ENCODE measurements at places on chromosomes 13 and 19. TPM values are rescaled to one million over a fixed set of nuclear protein-coding genes. Genes with fewer than 3 reads are reported as not detected.

DNA sequence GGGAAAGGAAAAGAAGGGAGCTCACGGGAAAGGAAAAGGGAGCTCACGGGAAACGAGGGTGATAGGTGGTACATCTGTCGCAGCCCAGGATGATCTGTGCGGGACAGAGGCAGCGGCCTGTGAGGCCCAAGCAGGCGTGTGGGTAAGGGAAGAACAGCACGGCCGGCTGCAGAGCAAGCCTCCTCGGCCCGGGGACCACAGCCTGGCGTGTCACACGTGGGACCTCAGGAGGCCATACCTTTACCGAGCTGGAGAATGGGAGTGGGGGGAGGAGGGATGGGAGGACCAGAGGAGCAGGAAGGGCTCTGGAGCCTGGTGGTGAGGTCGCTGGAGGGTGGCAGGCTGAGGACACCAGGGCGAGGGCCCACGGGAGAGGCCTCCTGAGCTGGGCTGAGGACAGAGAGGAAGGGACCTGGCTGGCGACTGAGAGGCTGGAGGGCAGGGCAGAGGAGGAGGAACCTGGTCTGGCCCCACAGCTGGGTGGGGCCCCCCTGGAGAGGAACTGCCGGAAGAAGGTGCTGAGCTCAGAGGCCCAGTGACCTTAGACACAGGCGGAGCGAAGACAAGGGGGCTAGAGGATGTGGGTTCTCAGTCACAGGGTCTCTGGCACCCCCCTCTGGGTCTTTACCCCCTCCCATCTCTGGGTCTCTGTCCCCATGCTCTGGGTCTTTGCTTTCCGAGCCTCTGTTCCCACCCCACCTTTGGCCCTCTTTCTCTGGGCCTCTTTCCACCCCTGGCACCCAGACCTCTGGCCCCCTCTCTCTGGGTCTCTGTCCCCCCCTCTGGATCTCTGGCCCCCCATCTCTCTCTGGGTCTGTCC, 2.9 kb upstream of the FTL start:
- DNase-seq, result no peak

DNA sequence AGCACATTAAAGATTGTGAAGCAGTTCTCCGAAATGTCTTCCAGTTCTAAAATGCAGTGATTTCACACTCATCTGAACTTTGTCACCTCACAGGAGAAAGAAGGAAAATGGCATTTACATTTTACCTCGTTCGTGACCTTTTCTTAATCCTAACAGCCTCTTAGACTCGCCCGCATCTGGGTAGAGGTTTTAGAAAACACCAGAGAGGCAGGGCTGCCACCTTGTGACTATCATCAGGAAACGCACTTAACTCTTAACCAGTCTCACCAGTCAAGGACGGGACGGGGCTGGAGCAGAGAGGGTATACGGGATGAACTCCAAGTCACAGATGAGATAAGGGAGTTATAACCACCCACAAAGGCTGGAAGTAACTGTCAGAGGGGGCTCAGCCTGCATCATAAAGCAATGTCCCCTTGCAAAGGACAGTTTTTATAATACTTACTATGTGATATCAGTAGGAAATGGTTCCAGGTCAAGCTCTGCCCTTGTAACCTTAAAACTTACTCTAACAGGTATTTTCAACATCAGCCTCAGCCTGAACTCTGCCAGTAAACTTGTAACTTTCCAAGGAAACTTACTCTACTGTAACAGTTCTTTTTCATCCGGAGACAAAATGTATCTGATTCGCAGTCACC, 8.6 kb upstream of the CEACAM6 start:
- no peak for DNase-seq

GRCh38 chr19:45117671-45118070, 24.7 kb downstream of the PPP1R37 start:
- DNase-seq, result no peak

GRCh38 chr19:58544591-58545285, 874 bp downstream of the TRIM28 start:
- no peak for DNase-seq

The ZNF682 gene
- total RNA-seq, result 4.2 TPM

The HTR2A gene
- 4.7 TPM for total RNA-seq

DNA sequence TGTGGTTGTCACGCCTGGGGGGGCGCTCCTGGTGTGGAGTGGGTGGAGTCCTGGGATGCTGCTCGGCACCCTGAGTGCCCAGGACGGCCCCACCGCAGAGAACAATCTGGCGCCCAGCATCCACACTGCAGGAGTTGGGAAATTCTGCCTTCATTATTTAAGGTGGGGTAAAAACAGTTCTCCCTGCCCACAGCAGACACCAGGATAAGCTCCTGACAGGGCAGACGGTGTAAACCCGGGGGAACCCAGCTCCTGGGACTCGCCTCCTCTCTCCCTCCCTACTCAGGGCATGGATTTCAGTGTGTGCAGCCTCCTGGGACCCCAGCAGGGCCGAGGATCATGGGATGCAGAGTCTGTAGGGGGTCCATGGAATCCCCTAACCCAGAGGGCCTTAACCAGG, 7.7 kb upstream of the WDR18 start:
- no peak for DNase-seq

The FAM83E gene
- total RNA-seq, result 0.45 TPM

The CRTC1 gene
- total RNA-seq, result 9.5 TPM

DNA sequence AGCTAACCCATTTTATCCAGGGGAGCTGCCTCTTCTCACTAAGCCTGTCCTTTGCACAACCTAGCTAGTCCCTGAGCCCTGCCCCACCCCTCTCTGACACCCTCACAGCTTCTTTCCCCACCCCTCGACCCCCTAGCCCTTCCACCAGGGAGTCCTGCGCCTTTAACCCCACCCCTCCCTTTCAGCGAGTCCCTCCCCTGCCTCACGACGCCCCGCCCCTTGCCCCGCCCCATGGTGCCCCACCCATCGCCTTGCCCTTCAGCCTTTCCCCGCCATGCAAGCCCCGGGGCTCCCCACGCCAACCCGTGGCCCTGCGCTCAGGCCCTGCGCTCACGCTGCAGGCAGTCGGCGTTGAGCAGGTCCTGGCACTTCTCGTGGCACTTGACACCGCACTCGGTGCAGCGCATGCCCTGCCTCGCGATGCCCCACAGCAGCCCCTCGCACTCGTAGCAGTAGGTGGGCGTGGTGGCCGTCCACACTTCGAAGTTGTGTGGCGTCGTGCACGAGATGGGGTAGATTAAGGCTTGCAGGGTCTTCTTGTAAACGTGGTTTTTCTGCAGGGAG, 40.0 kb downstream of the UNC13A start:
- DNase-seq, result no peak

The ZFP30 gene
- total RNA-seq, result 15.7 TPM

The ZNF235 gene
- total RNA-seq, result 11.0 TPM

DNA sequence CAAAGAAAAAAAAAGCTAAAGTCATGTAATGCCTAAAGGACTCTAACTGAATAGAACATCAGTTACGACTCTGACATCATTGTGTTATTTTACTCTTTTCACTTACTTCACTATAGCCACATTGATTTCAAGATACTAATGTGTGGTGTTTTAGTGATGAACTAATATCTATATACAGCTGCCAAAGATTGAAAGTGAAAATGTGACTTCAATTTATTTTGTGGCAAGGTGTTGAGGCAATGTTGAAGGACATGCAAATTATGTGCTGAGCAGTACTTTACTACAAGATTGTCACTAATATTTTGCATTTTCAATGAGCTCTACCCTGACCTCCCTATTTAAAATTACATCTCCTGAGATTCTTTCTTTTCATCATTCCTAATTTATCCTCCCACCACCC, 1911.9 kb upstream of the PCDH20 start:
- no peak for DNase-seq

The ARL11 gene
- 1.8 TPM for total RNA-seq

The PEAK3 gene
- total RNA-seq, result 1.5 TPM

DNA sequence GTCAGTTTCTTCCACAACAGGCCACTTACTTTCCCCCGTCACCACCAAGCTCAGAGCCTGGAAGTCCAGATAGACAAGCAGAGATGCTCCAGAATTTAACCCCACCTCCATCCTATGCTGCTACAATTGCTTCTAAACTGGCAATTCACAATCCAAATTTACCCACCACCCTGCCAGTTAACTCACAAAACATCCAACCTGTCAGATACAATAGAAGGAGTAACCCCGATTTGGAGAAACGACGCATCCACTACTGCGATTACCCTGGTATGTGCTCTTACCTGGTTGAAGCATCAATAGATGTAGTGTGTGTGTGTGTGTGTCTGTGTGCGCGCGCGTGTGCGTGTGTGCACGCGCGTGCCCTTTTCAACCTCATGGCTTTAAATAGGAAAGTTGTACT, 3.7 kb downstream of the KLF5 start:
- DNase-seq, result no peak

GRCh38 chr13:109989686-109990085, 203.3 kb upstream of the IRS2 start:
- no peak for DNase-seq

DNA sequence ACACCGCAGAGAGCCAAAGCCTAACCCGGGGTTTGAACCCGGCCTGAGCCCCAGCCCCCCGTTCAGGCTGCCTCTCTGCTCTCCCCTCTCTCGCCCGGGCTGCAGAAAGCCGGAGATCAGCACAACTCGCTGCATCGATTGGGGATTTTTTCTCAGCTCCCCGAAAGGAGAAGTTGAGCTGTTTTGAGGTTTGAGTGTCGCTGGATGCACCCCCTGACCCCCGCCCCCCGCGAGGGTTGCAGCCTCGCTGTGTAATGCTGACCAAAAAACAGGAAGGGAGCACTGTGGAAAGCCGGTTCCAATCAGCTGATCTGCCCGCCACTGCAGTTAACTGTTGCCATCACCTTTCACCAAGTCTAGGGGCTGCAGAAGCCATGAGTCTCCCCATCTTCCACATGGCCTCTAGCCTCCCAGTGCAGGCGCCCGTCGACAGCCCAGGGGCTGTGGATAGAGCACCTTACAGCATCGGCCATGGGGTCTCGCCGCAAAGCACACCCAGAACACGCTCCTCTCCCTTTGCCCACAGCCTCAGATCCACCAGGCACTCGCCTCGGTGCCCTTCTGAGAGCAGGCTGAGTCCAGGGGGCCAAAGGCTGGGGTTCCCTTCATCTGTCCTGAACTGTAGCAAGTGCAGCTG, 34.5 kb downstream of the MYO9B start:
- DNase-seq, result no peak

The ZSCAN1 gene
- total RNA-seq, result not detected

DNA sequence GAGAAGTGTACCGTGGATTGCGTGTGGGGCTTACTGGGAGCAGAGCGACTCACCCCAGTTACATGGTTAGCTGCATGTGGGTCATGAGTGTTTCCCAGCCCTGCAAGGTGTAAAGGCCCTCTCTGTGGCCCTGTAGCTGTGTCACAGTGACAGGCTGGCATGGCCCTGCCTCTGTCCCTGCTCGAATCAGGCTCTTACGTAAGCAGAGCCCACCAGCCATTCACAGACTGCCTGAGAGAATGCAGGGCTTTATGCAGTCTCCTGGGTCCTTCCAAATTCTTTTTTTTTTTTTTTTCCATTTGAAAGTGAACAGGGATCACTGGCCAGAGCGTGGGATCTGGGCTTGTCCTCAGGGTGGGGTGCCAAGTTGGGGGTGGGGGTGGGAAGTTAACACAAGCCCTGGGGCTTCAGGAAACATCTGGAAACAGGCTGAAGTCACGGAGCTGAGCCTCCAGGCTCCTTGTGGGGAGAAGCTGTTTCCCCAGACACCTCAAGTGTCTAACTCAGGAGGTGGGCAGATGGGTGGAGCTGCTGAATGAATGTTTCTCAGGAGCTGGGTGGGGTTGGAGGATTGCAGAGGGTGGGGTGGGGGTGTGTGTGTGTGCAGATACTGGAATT, 13.4 kb downstream of the TECR start:
- DNase-seq, result no peak

GRCh38 chr19:38429055-38429810, 3.2 kb upstream of the RASGRP4 start:
- DNase-seq, result no peak

The RSPH6A gene
- total RNA-seq, result 0.15 TPM

DNA sequence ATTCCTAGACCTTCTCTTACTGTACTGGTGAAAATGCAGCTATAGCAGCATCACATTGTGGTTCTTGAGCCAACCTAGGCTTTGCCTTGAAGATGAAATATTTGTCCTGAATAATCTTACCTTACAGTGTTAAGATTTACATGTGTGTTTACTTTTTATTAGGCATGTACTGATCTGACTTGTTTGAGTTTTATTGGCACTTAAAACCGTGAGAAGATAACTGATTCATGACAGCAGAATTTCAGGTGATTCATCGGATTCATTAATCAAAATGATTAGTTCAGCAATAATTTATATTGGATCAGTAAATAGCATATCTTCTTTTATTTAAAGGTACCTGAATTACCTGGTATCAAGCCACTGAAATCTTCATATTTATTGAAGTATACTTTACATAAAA, 296.3 kb downstream of the KLF5 start:
- no peak for DNase-seq

- no peak for DNase-seq
Observed at GRCh38 chr19:12706332-12706718, 9.9 kb upstream of the FBXW9 start.

- no peak for DNase-seq
Observed at GRCh38 chr13:26707122-26708006, 53.2 kb downstream of the GPR12 start.

GRCh38 chr19:55433292-55433691, 9.8 kb downstream of the SHISA7 start:
- no peak for DNase-seq

The ITGBL1 gene
- total RNA-seq, result 110 TPM

DNA sequence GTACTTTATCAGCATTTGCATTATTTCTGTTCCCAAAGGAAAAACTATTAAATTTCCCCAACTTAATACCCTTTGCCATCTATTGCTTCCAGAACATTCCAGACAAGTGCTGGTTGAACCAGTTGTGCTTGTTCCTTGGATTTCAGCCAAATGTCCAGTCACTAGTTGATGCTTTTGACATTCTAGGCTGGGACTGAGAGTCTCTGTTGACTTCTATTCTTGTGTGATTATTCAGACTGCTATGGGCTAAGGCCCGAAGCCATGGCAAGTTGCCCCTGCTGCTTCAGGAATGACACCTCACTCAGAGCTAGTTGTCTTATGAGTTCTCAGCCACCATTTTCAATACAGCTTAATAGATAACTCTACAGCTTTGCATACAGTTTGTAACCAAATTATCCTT, 458.1 kb upstream of the ARGLU1 start:
- DNase-seq, result peak; percentile 91

DNA sequence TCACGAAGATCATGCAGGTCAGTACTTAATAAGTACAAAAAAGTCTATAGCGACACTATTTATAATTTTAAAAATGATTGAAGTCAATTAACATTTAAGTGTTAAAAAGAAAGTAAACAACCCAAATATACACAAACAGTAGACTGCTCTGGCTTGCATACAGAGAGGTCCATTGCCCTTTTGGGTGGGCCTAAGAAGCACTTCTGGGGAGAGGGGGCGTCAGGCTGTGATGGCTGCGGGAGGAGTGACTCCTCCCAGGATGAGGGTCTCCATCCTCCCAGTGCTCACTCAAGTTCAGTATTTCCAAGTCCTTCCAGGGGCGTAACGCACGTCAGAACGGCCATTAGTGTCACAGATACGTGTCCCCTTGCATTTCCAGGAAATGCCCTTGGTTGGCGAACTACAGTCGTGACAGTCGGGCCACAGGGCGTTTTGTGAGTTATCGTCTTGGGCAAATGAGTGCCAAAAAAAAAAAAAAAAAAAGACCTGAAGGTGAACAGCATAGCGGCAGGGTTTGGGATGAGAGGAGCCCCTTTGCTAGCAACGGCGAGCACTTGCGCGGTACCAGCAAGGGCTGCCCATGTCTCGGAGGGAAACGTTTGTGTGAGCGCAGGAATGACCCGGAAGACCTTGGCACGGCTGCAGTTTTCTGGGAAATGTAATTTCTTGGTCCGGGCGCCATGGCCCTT, at the start of gene SCGB2B2:
SCGB2B2 (minus strand) TSS at position 463 of the 689 bp plus-strand sequence. CDS start 82,596 bp downstream, outside the sequence.
- no peak for DNase-seq

GRCh38 chr19:13729859-13730258, 34.5 kb upstream of the MRI1 start:
- no peak for DNase-seq
